IMR-90 (cell line): ENCODE measurements at places on chromosomes 7 and 10. TPM values are rescaled to one million over a fixed set of nuclear protein-coding genes. Genes with fewer than 3 reads are reported as not detected.

GRCh38 chr7:86978808-86979506 is 80.5 kb downstream of the ELAPOR2 start:
- no peak for DNase-seq
- H3K27ac ChIP-seq, result no peak overlapping the region
- H3K27me3 ChIP-seq, result no peaks in the 10 kb centered on the region
- H3K4me1 ChIP-seq, result no peaks in the 10 kb centered on the region

DNA sequence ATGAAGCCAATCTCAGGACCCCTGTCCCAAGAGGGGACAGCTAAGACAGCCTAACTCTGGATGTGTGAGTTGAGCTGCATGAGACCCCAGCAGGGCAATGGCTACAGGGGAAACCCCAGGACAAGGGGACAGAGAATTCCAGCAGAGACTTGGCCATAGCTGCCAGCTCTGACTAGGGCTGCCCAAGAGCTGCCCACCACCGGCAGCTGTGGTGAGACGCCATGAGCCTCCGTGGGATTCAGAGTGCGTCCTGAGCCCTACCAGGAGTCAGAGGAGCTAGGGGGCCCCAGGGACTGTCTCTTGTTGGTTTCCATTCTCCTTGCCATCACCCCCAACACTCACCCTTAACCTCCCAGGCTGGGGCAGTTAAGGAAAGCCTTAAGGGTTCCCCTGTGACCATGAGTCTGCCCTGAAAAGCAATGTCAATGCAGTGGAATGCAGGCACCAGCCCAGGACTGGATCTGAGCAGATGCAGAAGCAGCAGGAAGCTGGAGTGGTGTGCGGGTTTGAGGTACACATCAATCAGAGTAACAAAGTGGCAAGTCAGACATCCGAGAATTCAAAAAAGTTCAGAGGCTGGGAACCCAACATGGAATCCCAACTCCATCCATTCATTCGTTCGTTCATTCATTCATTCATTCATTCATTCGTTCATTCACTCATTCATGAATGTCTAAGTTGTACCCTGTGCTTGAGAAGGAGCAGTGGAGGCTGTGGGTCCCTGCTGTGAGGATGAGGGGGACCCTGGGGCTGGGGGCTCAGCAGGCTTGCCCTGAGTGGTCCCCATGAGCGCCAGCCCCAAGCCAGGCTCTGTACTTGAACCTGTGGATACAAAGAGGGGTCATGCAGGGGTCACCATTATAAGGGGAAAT is 52.9 kb downstream of the C10orf120 start:
- H3K36me3 ChIP-seq, result no peaks in the 10 kb centered on the region
- H3K27me3 ChIP-seq, result no peaks in the 10 kb centered on the region
- H3K4me3 ChIP-seq, result no peak overlapping the region
- DNase-seq, result no peak
- no peaks in the 10 kb centered on the region for H3K4me1 ChIP-seq
- no peak overlapping the region for H3K27ac ChIP-seq

The OR6V1 gene
- not detected in 2 replicates for total RNA-seq

DNA sequence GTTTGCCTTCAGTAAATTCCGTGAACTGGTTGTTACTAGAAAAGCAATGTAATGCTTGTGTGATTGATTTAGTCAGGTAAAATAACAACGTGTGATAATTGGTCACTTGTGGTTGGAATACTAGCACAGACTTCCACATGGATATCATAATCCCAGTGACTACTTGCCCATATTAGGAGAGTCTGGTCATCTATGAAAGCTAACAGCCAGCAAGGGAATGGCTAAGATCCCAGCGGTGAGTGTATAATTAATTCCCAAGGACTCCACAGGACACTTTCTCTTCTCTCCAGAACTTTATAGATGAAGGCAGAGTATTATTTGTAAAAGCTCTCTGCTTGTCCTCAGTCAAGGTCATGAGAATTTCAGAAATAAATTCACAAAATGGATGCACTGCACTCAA is 662.6 kb upstream of the TEX47 start:
- DNase-seq, result no peak
- H3K27me3 ChIP-seq, result no peaks in the 10 kb centered on the region
- no peak overlapping the region for H3K4me3 ChIP-seq
- no peak overlapping the region for H3K27ac ChIP-seq
- H3K4me1 ChIP-seq, result no peaks in the 10 kb centered on the region

DNA sequence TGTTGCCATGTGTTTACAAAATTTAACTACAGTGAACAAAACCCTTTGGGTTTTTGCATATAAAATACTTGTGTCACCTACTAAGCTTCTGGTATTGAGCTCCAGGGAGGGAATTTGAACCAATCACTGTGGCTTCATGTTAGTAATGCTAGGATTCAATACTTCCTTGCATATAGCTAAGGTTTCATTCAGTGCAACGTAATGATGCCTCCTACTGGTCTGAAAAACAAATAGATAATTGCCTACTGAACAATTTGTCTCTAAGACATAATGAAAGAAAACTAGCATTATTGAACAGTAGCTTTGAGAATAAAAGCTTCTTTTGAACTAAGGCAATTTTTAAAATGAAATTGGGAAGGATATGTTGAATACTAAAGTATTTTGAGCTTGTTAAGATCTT is 244.4 kb downstream of the ZWINT start:
- H3K4me3 ChIP-seq, result no peak overlapping the region
- H3K36me3 ChIP-seq, result no peaks in the 10 kb centered on the region
- no peak for DNase-seq

The HSPB1 gene
- total RNA-seq, result 33.2 and 48.6 TPM in 2 replicates

GRCh38 chr10:24708081-24708480 is 15.6 kb downstream of the ARHGAP21 start:
- peaks cover 14% of the 10 kb centered on the region for H3K4me1 ChIP-seq
- H3K27ac ChIP-seq, result no peak overlapping the region
- H3K36me3 ChIP-seq, result no peaks in the 10 kb centered on the region
- no peak overlapping the region for H3K4me3 ChIP-seq
- no peaks in the 10 kb centered on the region for H3K27me3 ChIP-seq

The GBX1 gene
- total RNA-seq, result not detected in 2 replicates

DNA sequence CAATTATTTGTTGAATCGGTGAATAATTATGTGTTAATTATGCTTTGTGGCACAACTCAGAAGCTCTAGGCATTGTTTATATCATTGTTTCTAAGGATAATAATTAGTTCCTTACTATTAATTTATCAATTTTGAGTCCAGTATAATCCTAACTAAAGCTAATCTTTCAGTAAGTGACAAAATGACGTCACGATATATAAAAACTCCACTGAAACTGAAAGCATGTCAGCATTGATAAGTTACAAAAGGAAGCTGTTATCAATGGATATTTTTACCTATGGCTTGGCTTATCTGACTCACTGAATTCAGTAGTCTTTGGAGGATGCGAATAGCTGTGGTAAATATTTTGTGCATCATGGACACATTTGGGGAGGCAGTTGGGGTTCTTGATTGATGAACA is 793.1 kb downstream of the NXPH1 start:
- no peak overlapping the region for H3K4me3 ChIP-seq
- no peaks in the 10 kb centered on the region for H3K4me1 ChIP-seq
- H3K36me3 ChIP-seq, result no peaks in the 10 kb centered on the region
- DNase-seq, result no peak

DNA sequence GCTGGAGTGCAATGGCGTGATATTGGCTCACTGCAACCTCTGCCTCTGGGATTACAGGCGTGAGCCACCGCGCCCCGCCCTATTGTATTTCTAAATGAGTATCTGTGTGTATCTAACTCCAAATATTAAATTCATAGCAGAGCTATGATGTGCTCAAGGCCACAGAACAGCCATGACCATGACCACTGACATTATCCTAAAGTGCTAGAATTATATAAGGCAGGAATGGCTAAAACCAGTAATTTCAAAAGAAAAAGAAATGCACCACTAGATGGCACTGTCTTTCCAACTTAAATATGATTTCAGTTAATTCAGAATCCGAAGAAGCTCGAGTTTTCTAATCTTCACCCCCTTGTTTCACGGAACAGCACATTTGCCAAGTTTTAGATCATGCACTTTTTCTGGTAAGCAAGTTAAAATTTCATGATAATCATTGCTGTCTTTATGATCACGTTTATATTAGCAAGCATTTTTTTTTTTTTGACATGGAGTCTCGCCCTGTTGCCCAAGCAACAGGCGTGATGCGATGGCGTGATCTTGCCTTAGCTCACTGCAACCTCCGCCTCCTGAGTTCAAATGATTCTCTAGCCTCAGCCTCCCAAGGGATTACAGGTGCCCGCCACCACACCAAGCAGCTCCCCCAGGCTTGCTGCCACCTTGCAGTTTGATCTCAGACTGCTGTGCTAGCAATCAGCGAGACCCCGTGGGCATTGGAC is 65.3 kb downstream of the OR13A1 start:
- peak; percentile 52 for DNase-seq
- H3K4me1 ChIP-seq, result no peaks in the 10 kb centered on the region
- H3K4me3 ChIP-seq, result no peak overlapping the region
- H3K27ac ChIP-seq, result no peak overlapping the region
- H3K36me3 ChIP-seq, result no peaks in the 10 kb centered on the region

DNA sequence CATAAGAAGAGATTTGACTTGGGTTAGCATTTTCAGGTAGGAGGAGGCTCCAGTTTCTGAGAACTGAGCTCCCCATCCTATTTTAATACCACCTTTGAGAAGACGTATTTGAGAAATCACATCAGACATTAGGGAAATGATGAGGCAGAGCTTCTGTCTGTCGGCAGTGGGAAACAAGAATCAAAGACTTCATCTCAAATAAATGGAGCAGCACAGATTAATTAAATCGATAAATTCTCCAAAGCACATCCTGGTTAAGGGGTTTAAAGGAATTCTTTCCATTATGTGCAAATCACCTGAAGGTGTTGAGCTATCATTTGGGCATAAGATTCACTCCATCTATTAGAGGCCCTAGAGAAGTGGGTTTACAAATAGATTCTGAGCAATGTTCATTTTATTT is 7.6 kb downstream of the ADARB2 start:
- DNase-seq, result no peak
- H3K4me3 ChIP-seq, result no peak overlapping the region
- no peaks in the 10 kb centered on the region for H3K36me3 ChIP-seq
- H3K27ac ChIP-seq, result no peak overlapping the region

GRCh38 chr7:25527665-25528170 is 299.4 kb upstream of the NPVF start:
- H3K4me1 ChIP-seq, result no peaks in the 10 kb centered on the region
- no peak for DNase-seq
- H3K4me3 ChIP-seq, result no peak overlapping the region
- no peaks in the 10 kb centered on the region for H3K27me3 ChIP-seq
- no peaks in the 10 kb centered on the region for H3K36me3 ChIP-seq

The BTBD16 gene
- not detected in 2 replicates for total RNA-seq

- no peak overlapping the region for H3K27ac ChIP-seq
- no peak overlapping the region for H3K4me3 ChIP-seq
- DNase-seq, result no peak
- H3K4me1 ChIP-seq, result no peaks in the 10 kb centered on the region
- no peaks in the 10 kb centered on the region for H3K36me3 ChIP-seq
These were observed 73.2 kb downstream of the GRID1 start for GRCh38 chr10:86293396-86293791.

- no peak for DNase-seq
- H3K27me3 ChIP-seq, result peaks cover 2% of the 10 kb centered on the region; the same call in 1 of the 2 replicates
- H3K4me3 ChIP-seq, result no peak overlapping the region
- H3K27ac ChIP-seq, result no peak overlapping the region
- no peaks in the 10 kb centered on the region for H3K4me1 ChIP-seq
These were observed 61.6 kb downstream of the NAMPT start for GRCh38 chr7:106223156-106223555.

- no peak for DNase-seq
- H3K27me3 ChIP-seq, result no peaks in the 10 kb centered on the region
- H3K36me3 ChIP-seq, result no peaks in the 10 kb centered on the region
These were observed 65.6 kb downstream of the DOCK4 start for GRCh38 chr7:112140600-112140999.

GRCh38 chr7:113698556-113699220 is 220.1 kb downstream of the PPP1R3A start:
- DNase-seq, result peak; percentile 39
- no peaks in the 10 kb centered on the region for H3K27me3 ChIP-seq
- no peak overlapping the region for H3K4me3 ChIP-seq
- no peaks in the 10 kb centered on the region for H3K4me1 ChIP-seq

The ECHDC3 gene
- total RNA-seq, result 2.8 and 4.3 TPM in 2 replicates

DNA sequence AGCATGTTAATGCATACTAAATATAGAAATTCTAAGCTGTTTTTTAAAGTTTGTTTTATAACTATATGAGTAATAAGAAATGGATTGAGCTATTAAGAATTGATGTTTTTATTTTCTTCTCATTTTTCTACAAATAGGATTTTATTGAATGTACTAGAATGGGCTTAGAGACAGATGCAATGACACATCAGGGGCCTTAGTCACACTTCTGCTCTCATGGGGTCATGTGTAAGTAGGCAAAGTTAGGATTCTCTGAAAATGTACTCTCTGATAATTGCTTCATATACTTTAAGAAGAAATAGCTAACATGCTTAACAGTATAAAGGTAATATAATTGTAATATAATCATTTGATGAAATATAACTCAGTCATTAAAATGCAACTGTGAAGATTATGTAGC is 154.6 kb downstream of the ZNF438 start:
- H3K4me1 ChIP-seq, result no peaks in the 10 kb centered on the region
- DNase-seq, result peak; percentile 48
- no peaks in the 10 kb centered on the region for H3K27me3 ChIP-seq

GRCh38 chr10:118027397-118027796 is 19.3 kb downstream of the RAB11FIP2 start:
- no peaks in the 10 kb centered on the region; the same call in 1 of the 2 replicates for H3K36me3 ChIP-seq
- H3K27ac ChIP-seq, result no peak overlapping the region
- H3K4me3 ChIP-seq, result no peak overlapping the region
- no peaks in the 10 kb centered on the region for H3K4me1 ChIP-seq
- H3K27me3 ChIP-seq, result no peaks in the 10 kb centered on the region
- DNase-seq, result no peak

GRCh38 chr10:6603142-6604125 is 23.4 kb upstream of the PRKCQ start:
- no peak for DNase-seq
- no peaks in the 10 kb centered on the region for H3K36me3 ChIP-seq
- no peak overlapping the region for H3K27ac ChIP-seq
- H3K4me1 ChIP-seq, result no peaks in the 10 kb centered on the region

The TMEM130 gene
- 1.1 and 1.4 TPM in 2 replicates for total RNA-seq

- peaks cover 29% of the 10 kb centered on the region for H3K4me1 ChIP-seq
- H3K36me3 ChIP-seq, result no peaks in the 10 kb centered on the region
- no peak for DNase-seq
- H3K27ac ChIP-seq, result no peak overlapping the region; the same call in 1 of the 2 replicates
These were observed 1.8 kb downstream of the CLIP2 start for GRCh38 chr7:74290981-74291441.

GRCh38 chr10:121702351-121703320 is 104.4 kb upstream of the FGFR2 start:
- no peak overlapping the region for H3K27ac ChIP-seq
- H3K27me3 ChIP-seq, result no peaks in the 10 kb centered on the region
- H3K36me3 ChIP-seq, result no peaks in the 10 kb centered on the region
- no peak overlapping the region for H3K4me3 ChIP-seq
- peak; percentile 29 for DNase-seq

- no peak overlapping the region for H3K27ac ChIP-seq
- peak; percentile 44 for DNase-seq
- no peaks in the 10 kb centered on the region for H3K36me3 ChIP-seq
- H3K4me1 ChIP-seq, result 0 out of 2 replicates have a peak, but pooled peaks cover 2% of the 10 kb centered on the region
- H3K27me3 ChIP-seq, result no peaks in the 10 kb centered on the region
These were observed 19.6 kb upstream of the FAM25A start for GRCh38 chr10:87000491-87000890.

GRCh38 chr10:48684792-48685623 is at the start of gene WDFY4:
Gene WDFY4 (plus strand): TSS chr10:48684873. CDS start chr10:48709733, 24,860 bp downstream.
- H3K36me3 ChIP-seq, result no peaks in the 10 kb centered on the region
- no peak for DNase-seq
- H3K27ac ChIP-seq, result no peak within 1 kb of the TSS
- H3K4me1 ChIP-seq, result no peaks in the 10 kb centered on the region
- H3K4me3 ChIP-seq, result no peak within 1 kb of the TSS

- no peaks in the 10 kb centered on the region for H3K27me3 ChIP-seq
- no peak overlapping the region for H3K27ac ChIP-seq
- DNase-seq, result no peak
- no peaks in the 10 kb centered on the region for H3K36me3 ChIP-seq
These were observed 173.3 kb upstream of the BET1 start for GRCh38 chr7:94177441-94177840.

The CRTAC1 gene
- total RNA-seq, result not detected in 2 replicates

The SMO gene
- 15.3 and 18.5 TPM in 2 replicates for total RNA-seq
